Cortex of kidney (tissue), 1 donor: ENCODE measurements at places on chromosomes 2 and 18.
A peak's percentile ranks its signal among the peaks of the same experiment; 100 is the strongest.

DNA sequence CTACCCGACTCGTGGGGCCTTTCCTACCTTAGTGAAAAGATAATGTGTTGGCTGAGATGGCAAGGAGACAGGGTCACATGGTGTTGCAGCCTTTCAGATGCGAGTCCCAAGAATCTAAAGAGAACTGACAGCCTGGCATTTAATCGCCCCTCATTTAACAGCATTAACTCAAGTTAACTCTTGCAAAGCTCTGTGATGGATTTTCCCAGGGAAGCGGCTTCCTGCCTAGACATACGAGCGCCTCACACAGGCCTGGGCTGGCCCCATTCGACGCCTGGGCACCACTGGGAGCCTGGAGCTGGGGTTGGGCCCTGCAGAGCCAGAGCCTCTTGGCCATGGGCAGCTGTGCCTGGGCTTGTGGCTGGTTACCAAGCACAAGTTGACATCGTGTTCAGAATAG, 140.8 kb downstream of the SEPTIN10 start:
- no peak for DNase-seq

- DNase-seq: no peak
Measured at GRCh38 chr2:59925321-59925720, 628.1 kb downstream of the BCL11A start.

GRCh38 chr2:70141902-70142589, 48.8 kb downstream of the C2orf42 start:
- peak; percentile 76 for DNase-seq

- no peak for DNase-seq
Measured at GRCh38 chr18:74512321-74513053, 16.3 kb downstream of the CNDP2 start.

DNA sequence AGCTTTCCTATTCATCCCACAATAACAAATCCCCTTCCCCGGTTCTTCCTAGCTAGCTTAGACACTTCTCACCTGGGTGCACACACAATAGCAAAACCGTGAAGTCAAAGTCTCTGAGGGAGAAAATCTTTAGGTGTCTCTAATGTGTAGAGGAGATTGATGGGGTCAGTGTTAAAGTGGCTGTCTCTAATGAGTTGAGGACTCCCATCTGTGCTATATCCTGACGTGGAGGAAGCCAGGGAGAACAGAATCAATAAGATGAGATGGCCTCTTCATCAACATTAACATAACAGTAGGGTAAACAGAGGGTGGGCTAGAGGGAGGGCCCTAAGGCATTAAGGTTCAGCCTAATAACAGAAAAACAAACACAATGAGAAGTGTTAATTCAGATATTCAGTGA, 120.4 kb downstream of the SLC5A7 start:
- no peak for DNase-seq

DNA sequence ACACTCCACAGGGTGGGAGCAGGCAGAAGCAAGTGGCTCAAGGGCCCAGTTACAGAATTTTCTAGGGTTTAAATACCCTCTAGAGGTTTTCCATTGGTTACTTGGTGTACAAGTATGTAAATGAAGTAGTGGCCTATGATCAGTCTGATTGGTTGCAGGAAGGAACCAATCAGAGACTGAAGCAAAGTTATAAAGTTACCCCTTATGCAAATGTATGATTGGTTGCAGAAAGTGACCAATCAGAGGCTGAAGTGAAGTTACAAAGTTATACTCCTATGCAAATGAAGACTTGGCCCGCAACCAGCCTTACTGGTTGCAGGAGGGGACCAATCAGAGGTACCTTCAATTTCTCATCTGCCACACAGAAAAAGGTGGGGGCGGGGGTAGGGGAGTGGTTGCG, 154.6 kb downstream of the INO80D start:
- DNase-seq: no peak

- no peak for DNase-seq
Measured at GRCh38 chr2:69003731-69004130, 9.2 kb upstream of the ANTXR1 start.

DNA sequence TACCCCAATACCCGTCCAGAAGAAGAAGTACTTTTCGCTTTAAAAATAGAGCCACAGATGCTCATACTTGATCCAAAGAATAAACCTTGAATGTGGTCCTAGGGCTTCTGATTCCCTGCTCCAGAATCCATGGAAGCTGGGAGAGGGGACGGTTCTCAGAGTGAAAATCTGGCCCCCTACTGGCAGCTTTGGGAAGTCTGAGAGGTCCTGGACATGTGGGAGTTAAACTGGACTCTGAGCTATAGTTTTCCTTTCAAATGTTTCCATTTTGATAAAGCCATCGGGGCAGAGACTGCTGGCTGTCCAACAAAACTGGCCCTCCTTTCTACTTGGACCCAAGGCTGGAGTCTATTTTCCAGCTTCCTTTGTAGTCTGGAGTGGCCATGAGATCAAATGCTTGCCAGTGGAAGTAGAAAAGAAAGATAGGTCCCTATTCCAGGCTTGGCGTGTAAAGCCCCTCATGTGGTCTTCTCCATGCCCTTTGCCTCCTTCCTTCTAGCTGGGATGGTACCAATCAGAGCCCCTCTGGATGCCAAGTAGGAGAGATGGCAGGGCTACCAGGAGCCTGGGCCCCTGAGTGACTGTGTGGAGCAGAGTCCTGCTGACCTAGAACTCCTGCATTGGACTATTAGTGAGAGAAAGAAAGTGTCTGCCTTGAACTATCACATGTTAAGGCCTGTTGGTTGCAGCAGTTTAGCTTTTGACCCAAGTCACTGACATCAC, 37.7 kb upstream of the TBC1D8 start:
- DNase-seq: no peak

DNA sequence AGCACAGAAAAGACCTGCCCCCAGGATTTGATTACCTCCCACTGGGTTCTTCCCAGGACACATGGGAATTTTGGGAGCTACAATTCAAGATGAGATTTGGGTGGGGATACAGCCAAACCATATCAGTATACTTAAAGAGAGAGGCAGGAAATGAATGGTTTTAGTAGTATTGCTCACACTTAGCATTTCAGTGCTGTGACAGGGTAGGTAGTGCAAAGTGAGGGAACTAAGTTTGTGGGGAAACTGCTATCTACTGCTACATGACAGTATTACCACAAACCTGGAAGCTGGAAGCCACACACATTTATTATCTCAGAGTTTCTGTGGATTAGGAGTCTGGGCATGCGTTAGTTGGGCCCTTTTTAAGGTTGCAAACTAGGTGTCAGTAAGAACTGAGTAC, 450.7 kb downstream of the LPIN1 start:
- no peak for DNase-seq

DNA sequence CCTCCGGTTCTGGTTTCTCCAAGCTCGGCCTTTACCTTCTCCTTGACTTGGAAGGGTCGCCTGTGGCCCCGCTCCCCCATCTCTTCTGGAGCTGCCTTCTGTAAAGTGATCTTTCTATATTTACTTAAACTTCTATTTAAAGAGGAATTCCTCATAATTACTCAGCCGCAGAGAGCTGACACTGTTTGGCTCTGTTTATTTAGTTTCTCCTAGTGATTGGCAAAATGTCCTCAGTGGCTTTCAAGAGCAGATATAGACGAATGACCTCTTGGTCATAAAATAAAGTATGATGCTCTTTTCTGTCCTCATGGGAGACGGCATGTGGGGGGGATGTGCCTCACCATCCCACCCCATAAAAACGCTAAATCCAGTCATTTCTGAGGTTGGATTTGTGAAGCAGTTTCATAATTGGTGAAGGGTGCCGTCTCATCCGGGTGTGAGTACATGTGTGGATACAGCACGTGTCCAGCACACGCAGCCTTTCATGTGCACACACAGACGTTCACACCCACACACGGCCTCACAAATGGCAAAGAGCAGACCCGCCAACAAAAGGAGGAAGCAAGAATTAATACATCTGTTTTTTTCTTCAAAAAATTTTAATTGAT, 43.4 kb upstream of the SMAD7 start:
- no peak for DNase-seq

DNA sequence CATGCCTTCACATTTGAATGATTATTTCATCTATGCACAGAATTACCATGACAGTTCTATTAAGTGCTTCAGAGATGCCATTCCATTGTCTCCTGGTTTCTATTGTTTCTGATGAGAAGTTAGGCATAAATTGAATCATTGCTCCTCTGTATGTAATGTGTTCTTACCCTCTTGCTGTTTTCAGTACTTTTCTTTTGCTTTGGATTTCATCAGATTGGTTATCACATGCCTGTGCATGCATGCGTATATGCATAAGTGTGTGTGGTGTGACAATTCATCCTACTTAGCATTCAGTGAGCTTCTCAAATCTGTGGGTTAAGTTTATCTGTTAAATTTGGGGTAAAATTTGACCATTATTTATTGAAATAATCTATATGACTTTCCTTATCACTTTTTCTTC, 263.3 kb upstream of the RND3 start:
- no peak for DNase-seq

DNA sequence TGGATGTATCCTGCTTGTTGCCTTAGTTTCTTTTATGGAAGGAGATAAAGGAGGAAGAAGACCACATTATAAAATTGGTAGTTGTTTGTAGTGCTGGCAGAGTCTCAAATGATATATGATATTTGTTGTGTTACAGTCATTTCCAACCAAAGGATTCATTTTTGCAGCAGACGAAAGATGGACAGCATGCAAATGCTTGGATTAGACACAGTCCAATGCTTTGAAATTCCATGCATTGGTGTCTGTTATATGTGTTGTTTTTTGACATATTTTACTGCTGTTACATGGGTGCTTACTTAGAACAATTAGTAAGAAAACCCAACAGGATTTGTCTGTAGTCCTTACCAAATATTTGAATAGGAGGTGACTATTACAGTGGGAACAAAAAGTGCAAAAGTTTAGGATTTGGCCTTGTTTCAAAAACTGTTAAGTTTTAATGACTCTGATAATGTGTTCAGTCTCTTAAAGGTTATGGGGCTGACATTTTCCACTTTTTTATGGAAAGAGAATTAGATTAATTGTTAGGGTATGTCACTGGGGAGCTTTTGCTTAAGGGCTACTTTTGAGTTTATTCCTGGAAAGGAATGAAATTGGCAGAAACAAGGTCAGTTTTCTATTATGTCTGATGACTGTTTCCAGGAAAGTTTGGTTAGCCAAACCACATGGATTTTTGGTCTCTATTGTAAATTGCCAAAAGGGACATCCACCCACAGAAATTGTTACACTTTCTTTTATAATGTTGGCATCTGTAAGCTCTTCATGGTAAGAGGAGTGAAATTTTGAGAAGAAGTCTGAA, 229.4 kb upstream of the MMADHC start:
- no peak for DNase-seq

DNA sequence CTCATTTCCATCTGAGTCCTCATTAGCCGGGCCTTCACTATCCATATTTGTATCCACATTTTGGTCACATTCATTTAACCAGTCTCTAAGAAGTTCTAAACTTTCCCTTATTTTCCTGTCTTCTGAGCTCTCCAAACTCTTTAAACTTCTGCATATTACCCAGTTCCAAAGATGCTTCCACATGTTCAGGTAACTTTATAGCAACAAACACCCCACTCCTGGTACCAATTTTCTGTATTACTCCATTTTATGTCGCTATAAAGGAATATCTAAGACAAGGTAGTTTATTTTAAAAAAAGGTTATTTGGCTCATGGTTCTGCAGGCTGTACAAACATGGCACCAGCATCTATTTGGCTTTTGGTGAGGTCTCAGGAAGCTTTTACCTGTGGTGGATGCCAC, 38.8 kb upstream of the AGFG1 start:
- DNase-seq: no peak

DNA sequence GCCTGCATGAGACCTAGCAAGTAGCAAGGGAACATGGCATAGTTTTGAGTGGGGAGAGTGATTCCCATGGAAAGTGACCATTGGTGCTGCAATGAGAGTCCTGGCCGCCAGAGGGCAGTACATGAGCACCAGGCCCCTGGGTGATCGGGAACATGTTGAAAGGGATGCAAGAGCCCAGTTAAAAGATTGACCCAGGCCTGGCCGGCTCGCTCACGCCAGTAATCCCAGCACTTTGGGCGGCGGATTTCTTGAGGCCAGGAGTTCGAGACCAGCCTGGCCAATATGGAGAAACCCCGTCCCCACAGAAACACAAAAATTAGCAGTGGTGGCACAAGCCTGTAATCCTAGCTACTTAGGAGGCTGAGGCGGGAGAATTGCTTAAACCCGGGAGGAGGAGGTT, 22.2 kb downstream of the FAP start:
- DNase-seq: no peak
